T-cell (primary cell): ENCODE measurements at places on chromosomes 4 and X.

DNA sequence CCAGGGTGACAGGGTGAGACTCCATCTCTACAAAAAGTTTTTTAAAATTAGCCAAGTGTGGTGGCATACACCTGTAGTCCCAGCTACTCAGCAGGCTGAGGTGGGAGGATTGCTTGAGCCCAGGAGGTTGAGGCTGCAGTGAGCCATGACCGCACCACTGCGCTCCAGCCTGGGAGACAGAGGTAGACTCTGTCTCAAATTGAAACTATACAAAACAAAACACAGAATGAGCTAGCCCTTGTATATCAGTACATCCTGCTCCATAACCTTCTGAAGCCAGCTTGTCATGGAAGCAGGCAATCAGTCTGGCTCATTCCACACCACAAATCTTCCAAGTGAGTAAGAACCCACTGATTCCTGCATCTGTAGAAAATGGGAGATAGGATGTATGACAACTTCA is 49.0 kb downstream of the CD99L2 start:
- no peak for DNase-seq

DNA sequence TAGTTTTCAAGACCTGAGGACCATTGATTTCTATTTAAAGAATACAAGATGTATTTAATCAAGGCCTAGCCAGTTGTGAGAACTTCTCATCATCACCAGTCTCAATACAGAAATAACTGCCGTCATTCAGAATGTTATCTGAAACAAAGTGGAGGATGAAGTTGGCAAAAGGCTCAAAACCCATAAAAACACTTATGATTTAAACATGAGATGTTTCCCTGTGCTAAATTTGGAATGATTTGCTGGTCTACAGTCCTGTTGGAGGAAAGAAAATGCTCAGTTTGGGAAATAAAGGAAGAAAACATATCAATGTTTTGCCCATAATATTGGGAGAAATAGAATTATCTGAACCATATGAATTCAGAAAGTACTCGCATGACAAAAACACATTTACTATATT is 192.2 kb downstream of the ADGRA3 start:
- no peak for DNase-seq

GRCh38 chr4:86416081-86416480 is 56.2 kb upstream of the MAPK10 start:
- DNase-seq = no peak

- no peak for DNase-seq
Measured at GRCh38 chr4:127685292-127685691, 44.9 kb upstream of the SLC25A31 start.

DNA sequence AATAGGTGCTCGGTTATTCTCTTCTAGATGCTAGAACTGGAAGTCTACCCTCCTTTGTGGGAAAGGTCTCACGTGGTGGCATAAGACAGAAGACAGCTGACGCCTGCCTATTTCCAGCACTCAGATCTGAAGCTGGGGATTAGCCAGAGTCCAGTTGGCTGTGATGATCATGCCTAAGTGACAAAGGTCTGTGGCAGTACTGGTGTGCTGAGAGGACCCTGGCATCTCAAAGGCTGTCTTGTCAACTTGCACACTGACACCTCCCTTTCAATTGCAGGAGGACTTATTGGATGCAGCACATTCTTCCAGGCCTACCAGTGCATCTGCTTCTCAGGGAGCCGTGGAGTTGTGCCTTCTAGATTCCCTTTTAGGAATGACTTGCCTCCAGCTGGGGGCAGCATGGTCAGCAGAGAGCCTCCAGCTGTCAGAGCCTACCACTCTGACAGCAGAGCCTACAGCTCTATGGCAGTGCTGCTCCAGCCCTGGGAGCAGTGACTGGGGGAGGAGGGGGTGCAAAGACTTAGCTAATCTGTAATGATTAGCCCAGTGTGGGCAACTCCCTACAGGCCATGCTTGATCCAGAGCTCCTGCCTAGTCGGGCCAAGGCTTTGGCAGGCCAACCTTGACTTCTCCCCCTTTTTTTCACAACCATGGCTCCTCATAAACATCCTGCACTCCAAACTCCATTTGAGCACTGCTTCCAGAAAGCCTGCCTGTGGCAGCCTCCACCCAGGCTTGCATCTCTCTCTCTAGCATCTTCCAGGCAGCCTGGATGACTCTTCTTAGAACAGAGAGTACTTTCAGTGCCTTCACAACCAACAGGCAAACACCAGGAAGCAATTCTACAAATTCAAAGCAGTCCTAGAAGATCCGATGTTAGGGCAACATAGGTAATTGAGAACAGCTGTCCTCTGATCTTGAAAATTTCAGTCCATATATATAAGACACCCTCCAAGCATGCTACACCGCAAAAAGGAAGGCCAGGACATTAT is 13.8 kb upstream of the FGFBP2 start:
- DNase-seq = no peak

DNA sequence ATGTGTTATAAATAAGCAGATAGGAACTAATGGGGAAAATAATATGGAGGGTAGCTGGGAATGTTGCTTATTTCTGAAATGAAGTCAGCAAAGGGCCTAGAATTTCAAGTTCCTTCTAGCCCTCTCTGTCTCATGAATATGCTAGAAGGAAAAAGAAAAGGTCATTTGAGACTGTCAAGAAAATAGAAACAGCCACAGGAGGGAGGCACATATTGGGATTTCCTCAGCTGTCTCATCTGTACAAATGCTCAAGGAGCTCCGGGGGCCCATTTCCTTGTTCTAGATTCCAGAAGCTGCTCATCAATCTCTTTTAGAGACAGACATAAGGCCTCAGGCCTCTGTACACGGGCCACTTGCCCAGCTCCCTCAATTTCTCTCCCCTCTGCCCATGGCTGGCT is 127.6 kb upstream of the ETNPPL start:
- no peak for DNase-seq

- DNase-seq = no peak
Measured at GRCh38 chr4:54189140-54189539, 40.0 kb upstream of the PDGFRA start.

DNA sequence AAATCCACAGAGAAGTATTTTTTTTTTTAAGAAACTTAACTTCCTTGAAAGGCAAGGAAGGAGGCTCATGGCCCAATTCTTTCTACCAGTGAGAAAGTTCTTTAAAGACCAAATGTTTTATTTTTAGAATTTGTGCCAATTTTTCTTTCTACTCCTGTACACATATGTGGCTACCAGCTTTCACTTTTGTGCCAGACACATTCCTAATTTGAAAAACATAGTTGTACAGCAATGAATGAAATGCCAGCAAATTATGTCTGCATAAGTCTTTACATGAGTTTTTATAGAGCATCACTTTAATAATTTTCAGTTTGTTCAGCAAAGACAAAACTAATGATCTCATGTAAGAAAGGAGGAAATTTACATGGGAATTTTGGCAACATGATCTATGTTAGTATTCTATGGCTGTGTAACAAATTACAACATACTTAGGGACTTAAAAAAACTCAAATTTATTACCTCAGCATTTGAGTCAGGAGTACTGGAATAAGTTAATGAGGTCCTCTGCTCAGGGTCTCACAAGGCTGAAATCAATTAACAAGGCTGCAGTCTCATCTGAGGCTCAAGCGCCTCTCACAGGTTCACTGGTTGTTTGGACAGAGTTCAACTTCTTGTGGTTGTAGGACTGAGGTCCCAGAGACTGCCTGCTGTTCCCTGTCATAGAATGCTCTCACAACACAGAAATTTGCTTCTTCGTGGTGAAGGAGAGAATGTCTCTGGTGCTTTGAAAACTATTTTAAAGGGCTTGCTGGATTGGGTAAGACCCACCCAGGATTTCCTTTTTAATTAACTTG is 678.2 kb upstream of the FAM241A start:
- no peak for DNase-seq

- DNase-seq = no peak
Measured at GRCh38 chr4:173160871-173161270, 7.7 kb upstream of the GALNT7 start.

- no peak for DNase-seq
Measured at GRCh38 chrX:28854637-28855036, 267.4 kb downstream of the IL1RAPL1 start.

- no peak for DNase-seq
Measured at GRCh38 chr4:956531-957230, 16.7 kb downstream of the DGKQ start.

GRCh38 chrX:24646745-24647182 is 383 bp downstream of the PCYT1B start:
- no peak for DNase-seq

DNA sequence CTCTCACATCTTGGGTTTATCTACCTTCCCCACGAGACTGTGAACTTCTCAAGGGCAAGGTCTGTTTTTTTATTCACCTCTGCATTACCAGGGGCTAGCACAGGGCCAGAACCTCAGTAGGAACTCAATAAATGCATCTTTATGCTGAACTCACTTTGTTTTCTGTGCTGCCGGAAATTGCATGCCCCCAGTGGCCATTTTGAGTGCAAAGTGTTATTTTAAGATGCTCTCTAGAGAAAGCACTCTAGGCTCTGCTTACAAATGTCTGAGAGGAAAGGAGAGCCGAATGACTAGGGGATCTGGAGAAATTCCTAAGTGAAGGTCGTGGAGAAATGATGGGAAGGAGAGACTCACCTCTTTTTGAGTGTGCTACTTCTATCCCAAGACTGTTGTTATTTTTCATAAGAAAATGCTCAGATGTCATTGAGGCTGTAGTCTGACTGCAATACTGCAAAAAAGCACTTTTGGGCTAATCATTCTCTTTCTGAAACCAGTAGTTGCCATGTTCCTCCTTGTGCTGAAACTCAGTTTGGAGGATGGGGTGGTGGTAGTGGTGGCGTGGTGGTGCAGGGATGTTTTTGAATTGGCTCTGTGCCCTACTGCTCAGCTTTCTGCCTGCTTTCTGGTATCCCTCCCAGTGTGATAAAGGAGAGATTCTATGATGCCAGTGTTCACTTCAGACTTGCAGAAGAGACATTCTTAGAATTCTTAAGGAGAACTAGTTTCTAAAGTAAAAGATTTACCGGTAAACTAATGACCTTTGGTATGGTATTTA is 41.3 kb downstream of the DOCK11 start:
- DNase-seq = peak; percentile 50

- DNase-seq = no peak
Measured at GRCh38 chr4:19575924-19576323, 675.8 kb upstream of the SLIT2 start.

- no peak for DNase-seq
Measured at GRCh38 chr4:17814140-17814539, 3.4 kb downstream of the NCAPG start.

GRCh38 chr4:22490718-22491315 is 25.0 kb downstream of the ADGRA3 start:
- no peak for DNase-seq

GRCh38 chr4:144347121-144347520 is 206.6 kb upstream of the GYPA start:
- DNase-seq = no peak

GRCh38 chr4:94744850-94745249 is 12.9 kb upstream of the BMPR1B start:
- DNase-seq = no peak

DNA sequence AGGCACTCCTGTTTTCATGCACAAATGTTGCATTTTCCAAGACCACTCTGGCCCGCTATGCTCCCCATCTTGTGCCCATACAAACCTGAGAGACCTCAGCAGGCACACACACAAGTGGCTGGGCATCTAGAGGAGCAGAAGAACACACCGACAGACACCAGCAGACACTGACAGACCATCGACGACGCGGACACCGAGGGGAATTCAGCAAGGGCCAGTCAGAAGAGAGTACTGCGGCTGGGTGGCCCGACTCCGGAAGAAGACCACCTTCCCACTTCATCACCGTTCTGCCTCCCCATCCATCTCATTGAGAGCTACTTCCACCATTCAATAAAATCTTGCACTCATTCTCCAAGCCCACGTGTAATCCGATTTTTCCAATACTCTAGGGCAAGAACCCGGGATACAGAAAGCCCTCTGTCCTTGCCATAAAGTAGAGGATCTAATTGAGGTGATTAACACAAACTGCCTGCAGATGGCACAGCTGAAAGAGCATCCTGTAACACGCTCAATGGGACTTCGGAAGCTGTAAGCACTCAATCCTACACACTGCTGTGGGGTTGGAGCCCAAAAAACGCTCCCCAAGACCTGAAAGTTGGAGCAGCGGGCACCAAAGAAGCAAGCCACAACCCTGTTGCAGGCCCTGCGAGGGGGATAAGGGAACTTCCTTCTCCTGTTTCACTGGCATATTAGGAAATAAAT is 780.9 kb downstream of the ARAP2 start:
- no peak for DNase-seq

DNA sequence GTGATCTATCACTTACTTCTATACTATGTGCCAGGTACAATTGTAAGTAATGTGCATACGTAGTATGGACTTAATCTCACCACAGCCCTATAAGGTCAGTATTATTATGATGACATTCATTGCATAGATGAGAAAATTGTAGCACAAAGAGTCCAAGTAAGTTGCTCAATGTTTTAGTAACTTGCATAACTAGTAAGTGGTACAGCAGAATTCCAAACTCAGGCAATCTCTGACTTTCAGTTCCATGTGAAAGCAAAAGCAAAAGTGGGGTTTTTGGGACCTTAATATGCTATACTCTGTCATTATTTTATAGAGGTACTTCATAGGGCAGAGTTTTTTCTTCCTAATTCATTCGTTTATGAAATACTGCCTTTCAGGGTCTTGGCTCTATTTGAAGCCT is 188.8 kb upstream of the VEGFC start:
- no peak for DNase-seq

DNA sequence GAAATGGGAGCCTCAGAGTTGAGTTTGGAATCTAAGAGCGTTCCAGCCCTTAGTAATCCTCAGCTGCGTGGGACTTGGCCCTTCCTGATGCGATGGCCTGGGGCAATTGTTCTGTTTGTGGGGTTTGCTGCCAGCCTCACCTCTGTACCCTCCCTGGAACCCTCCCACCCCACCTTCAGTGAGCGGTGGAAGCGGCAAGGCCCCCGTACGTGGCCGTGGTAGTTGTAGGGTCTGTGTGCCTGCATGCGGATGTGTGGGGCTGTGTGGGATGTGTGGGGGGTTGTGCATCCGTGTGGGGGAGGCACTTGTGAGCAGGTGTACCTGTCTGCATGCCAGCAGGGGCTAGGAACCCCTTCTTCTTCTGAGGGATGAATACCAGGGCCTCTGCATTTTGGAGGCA is 65.4 kb upstream of the ADRA2C start:
- DNase-seq = no peak

GRCh38 chrX:55007656-55008055 is 7.5 kb downstream of the APEX2 start:
- no peak for DNase-seq

- DNase-seq = no peak
Measured at GRCh38 chrX:52118262-52118661, 49.3 kb upstream of the MAGED4B start.

DNA sequence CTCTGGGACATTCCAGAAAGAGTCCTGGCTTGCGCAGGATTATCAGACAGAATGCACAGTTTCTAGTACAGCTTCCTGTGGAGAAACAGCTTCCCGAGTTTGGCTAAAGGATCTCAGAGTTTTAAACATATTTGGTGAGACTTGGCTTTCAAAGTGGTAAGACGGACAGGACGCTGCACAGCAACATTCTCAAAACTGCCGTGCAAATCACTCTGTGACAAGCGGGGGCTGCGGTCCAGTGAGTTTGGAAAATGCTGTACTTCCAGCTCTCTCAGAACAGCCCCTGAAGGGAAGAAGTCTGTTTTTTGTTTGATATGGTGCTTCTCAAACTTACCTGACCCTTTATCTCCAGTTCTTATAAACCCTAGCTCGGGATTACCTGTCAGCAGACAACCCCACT is 18.1 kb downstream of the LGI2 start:
- DNase-seq = no peak
